ENCODE measurements at places on chromosomes 4 and X.

DNA sequence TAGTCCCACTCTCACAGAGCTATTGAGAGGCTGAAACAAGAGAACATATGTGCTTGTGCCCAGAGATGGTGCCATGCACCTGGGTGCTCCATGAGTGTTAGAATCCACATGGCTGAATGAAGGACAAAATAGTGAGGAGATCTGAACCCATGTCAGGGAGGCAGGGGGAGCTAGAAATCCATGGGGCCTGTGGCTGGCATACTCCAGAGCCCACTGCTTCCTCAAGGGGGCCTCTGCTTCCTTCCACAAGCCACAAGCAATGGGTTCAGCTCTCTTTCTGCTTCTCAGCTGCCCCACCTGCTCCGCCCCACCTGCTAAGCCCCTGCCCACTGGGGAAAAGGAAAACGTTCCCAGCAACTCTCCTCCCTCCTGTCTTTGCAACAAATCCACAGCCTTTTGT, 46.1 kb downstream of the PJA1 start:
- DNase-seq: no peak
- H3K27ac ChIP-seq: no peak overlapping the region
- H3K4me1 ChIP-seq: no peaks in the 10 kb centered on the region

DNA sequence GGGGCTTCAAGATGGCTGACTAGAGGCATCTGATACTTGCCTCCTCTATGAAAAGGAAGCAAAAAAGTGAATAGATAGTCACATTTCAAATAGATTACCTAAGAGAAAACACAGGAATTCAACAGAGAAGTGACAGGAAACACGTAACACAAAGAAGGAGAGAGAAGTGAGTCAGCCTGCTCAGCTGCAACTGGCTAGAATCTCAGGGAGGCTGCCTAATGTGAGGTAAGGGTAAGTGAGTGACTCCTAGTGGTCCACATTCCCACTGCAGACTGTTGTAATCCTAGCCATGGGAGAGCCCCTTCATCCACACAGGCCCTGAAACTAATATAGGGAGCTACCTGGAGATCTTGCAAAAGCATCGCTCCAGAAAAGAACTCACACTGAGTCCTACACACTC, 179.2 kb downstream of the SLC7A11 start:
- H3K4me1 ChIP-seq: no peaks in the 10 kb centered on the region
- H3K36me3 ChIP-seq: no peaks in the 10 kb centered on the region

DNA sequence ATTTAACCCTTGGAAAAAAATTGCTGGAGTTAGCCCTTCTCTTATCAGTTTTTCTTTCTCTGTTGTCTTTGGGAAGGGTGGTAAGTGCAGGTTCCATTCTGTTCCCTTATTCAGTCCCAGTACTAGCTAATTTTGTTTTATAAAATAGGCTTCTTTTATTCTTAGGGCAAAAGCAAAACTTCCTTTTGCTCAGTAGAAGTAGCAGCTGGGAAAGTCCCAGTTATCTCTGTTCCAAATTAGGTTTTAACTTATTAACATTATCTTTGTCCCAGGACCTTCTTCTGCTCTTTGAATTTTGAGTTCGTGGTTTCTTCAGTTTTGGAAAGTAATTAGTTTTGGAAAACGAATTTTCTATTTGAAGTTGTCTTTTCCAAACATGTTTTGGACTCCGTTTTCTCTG, 61.1 kb downstream of the BANK1 start:
- H3K27ac ChIP-seq: no peak overlapping the region
- H3K4me3 ChIP-seq: no peak overlapping the region
- no peaks in the 10 kb centered on the region for H3K27me3 ChIP-seq
- H3K4me1 ChIP-seq: no peaks in the 10 kb centered on the region
- DNase-seq: no peak
- H3K36me3 ChIP-seq: no peaks in the 10 kb centered on the region

GRCh38 chr4:110483516-110483915, 7.6 kb downstream of the ENPEP start:
- H3K27ac ChIP-seq: no peak overlapping the region
- no peak overlapping the region for H3K4me3 ChIP-seq
- H3K4me1 ChIP-seq: no peaks in the 10 kb centered on the region
- H3K36me3 ChIP-seq: no peaks in the 10 kb centered on the region
- no peaks in the 10 kb centered on the region for H3K27me3 ChIP-seq
